ENCODE measurements at places on chromosomes 16 and 17. TPM values are rescaled to one million over a fixed set of nuclear protein-coding genes. Genes with fewer than 3 reads are reported as not detected.
A peak's percentile ranks its signal among the peaks of the same experiment; 100 is the strongest.

HS3ST3A1 gene
- total RNA-seq = 0.72 TPM

- H3K4me3 ChIP-seq = peak overlapping the region; percentile 99
- H3K27ac ChIP-seq = no peak overlapping the region
- no peak for DNase-seq
- H3K27me3 ChIP-seq = no peaks in the 10 kb centered on the region
Observed at GRCh38 chr16:635573-636205, 416 bp downstream of the METTL26 start.

GRCh38 chr16:11737713-11738112 is 4.9 kb downstream of the TXNDC11 start:
- no peaks in the 10 kb centered on the region for H3K27me3 ChIP-seq
- H3K36me3 ChIP-seq = peaks cover 28% of the 10 kb centered on the region
- H3K27ac ChIP-seq = peak overlapping the region; percentile 43
- H3K4me3 ChIP-seq = peak overlapping the region; percentile 98

GRCh38 chr17:19780846-19781245 is 32.7 kb upstream of the ALDH3A1 start:
- no peak overlapping the region for H3K4me3 ChIP-seq
- no peaks in the 10 kb centered on the region for H3K27me3 ChIP-seq
- H3K27ac ChIP-seq = no peak overlapping the region

DNA sequence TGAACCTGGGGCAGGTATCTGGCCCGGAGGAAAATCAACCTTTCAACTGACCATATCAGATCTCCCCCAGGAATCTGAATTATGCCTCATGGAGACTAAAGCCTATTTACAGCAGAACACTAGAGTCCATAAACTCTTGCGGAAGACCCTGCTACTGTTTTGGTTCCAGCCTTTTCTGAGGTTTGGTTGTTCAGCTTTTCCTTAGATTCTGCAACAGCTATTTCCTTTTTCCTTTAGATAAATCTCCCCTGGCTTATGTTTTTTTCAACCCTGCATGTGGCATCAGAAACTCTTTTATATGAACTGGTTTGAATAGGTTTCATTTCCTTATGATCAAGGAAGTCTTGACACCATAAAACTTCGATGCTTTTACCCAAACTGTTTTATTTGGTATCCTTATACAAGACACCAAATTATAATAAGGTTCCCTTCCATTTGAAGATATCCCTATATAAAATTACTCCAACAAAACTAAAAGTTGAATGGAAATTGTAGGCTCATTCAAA is 13.1 kb downstream of the SPOP start:
- H3K27me3 ChIP-seq = no peaks in the 10 kb centered on the region
- peaks cover 45% of the 10 kb centered on the region for H3K4me1 ChIP-seq
- no peak for DNase-seq
- H3K36me3 ChIP-seq = no peaks in the 10 kb centered on the region

DNA sequence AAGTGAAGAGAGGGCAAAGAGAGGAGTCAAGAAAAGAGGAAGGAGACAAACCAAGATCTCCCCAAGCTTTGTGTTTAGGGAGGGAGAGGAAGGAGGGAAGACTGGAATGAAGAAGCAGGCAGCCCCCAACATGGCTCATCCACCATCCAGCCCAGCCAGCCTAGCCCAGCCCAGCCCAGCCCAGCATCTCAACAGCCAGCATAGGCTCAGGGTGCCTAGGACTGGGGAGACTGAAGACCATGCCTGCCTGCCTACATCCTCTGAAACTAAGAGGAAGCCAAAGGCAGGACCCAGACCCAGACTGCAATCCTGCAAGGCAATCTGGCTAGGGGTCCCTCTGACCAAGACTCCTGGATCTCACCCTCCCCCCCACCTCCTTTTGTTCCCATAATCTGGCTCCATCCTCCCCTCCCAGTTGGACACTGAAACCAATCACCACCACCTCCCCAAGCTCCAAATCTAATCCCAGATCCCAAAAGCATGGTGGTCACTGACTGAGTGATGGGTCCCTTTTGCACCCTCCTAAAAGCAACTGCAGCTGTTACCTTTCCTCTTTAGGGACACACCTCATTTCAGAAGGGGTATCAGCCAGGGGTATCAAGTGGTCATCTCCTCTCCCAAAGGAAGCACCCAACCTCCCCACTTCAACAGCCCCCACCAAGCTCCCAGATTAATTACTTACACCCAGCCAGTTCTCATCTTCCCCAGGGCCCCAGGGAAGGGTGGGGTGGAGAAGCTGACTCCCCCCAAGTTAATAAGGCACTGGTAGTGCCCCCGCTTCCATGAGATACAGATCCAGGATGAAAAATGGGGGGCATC is 1.2 kb downstream of the HDAC5 start:
- no peaks in the 10 kb centered on the region for H3K27me3 ChIP-seq
- H3K27ac ChIP-seq = peak overlapping the region; percentile 51
- DNase-seq = no peak
- H3K36me3 ChIP-seq = peaks cover 4% of the 10 kb centered on the region
- H3K4me3 ChIP-seq = peak overlapping the region; percentile 92
- peaks cover 24% of the 10 kb centered on the region for H3K4me1 ChIP-seq

- H3K4me3 ChIP-seq = no peak overlapping the region
- H3K4me1 ChIP-seq = peaks cover 13% of the 10 kb centered on the region
- DNase-seq = no peak
- H3K27me3 ChIP-seq = no peaks in the 10 kb centered on the region
Observed at GRCh38 chr17:75755990-75756389, 9.0 kb downstream of the GALK1 start.
